ENCODE measurements at places on chromosomes 5 and 9. TPM values are rescaled to one million over a fixed set of nuclear protein-coding genes. Genes with fewer than 3 reads are reported as not detected.
A peak's percentile ranks its signal among the peaks of the same experiment; 100 is the strongest.

INSL6 gene
- total RNA-seq: not detected

ALDH1A1 gene
- not detected for total RNA-seq

SELENOP gene
- not detected for total RNA-seq

CYLC2 gene
- not detected for total RNA-seq

SPATA31D4 gene
- total RNA-seq: not detected

SEMA6A gene
- not detected for total RNA-seq

ZNF300 gene
- not detected for total RNA-seq

- no peak for DNase-seq
Measured at GRCh38 chr9:123832176-123832575, 97.8 kb downstream of the DENND1A start.

DNA sequence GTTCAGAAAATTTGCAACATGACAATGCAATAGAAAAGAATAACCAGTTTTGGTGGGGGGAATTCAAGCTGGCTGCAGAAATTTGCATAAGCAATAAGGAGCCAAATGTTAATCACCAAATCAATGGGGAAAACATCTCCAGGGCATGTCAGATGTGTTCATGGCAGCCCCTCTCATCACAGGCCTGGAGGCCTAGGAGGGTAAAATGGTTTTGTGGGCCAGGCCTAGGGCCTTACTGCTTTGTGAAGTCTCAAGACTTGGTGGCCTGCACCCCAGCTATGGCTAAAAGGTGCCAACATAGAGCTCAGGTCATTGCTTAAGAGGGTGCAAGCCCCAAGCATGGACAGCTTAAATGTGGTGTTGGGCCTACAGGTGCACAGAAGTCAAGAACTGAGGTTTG is 29.7 kb upstream of the SLC36A1 start:
- DNase-seq: no peak

- DNase-seq: no peak
Measured at GRCh38 chr5:155091063-155091648, 77.6 kb downstream of the KIF4B start.

DNA sequence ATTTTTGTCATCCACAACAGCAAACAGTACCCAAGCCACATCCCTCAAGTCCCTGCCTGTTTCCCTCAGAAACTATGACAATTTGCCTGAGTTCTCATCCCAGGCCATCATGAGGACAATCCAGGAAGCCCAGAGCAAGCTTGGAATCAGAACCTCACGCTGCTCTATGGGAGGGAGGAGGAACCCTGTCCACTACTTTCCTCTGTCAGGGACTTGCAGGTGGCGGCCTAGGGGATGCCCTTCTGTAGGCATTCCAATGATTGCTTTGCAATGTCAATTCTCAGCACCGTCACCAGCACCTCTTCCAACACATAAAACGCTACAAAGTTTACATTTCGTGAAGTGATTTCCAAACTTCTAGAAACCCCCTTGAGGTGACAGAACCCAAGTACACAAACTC is 170.4 kb upstream of the FSTL4 start:
- no peak for DNase-seq

GRCh38 chr5:146041180-146041789 is 64.1 kb downstream of the PLAC8L1 start:
- DNase-seq: no peak

- no peak for DNase-seq
Measured at GRCh38 chr5:76169146-76169905, 86.1 kb downstream of the SV2C start.

- no peak for DNase-seq
Measured at GRCh38 chr9:35905051-35905781, 786 bp upstream of the HRCT1 start.

DNA sequence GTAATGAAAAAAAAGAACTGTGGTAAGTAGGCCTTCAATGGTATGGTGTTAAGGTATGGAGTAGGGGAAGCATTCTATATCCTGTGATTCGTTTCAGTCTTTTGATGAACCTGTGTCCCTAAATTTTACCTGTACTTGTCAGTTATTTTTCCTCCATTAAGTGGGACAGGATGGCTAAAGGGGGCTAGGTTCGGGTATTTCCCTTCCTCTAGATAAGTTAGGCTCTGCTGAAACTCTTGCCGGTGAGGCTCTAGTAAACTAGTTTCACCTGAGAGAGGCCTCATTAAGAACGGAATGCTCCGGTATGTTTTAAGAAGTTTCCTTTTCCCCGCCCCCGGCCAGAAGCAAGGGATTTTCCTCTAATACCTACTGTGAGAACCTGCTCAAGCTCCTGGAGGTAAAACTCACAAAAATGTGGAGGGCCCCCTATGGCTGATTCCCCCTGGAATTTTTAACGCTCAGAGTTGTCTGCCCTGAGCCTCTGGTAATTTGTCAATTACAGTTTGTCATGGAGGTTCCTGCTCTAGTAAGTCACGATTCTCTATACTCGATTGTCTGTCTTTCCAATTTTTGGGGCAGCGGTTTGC is 87.7 kb downstream of the MACIR start:
- DNase-seq: no peak

DNA sequence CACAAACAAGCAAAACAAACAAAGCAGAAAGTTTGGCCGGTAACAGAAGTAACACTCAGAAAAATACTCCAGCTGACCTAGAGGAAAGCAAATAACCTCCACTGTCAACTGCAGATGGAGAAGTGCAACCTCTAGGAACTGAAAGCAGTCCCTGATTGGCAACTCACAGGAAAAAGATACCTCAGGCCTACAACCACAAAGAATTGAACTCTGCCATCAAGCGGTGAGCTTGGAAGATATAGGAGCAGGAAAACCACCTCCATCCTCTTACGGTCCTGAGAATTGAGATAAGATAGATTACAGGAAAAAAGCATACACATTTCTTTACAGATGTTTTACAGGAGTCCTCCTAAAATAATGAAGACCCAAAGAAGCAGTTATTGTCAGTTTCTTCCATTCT is 184.5 kb downstream of the PDZD2 start:
- no peak for DNase-seq

DNA sequence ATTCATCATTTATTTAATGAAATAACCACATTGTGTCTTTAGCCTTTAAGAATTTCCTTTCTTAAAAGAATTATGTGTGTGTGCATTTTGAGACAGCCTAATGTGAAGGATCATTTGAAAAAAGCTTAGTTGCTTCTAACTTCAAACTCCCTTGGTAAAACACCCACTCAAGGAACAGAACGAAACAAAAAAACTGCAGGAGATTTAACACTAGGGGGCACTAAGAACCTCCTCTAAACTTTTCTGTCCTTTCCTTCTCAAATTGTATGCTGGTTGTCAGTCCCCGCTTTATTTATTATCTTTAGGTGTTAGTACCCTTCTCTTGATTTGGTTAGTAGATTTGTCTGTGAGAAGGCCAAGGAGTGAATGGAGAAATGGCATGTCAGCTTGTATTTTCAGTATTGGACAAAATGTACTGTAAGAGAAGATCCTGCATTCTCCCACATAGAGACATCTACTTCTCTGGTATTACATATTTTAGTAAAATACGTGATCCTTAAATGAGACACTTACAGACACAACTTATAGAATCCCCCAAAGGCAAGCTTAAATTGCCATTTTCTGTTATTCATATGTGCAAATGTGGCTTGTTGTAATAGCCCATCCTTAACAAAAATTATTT is 229.7 kb downstream of the MRPS30 start:
- DNase-seq: peak; percentile 19

- no peak for DNase-seq
Measured at GRCh38 chr5:149638546-149639241, 57.4 kb downstream of the ARHGEF37 start.

DNA sequence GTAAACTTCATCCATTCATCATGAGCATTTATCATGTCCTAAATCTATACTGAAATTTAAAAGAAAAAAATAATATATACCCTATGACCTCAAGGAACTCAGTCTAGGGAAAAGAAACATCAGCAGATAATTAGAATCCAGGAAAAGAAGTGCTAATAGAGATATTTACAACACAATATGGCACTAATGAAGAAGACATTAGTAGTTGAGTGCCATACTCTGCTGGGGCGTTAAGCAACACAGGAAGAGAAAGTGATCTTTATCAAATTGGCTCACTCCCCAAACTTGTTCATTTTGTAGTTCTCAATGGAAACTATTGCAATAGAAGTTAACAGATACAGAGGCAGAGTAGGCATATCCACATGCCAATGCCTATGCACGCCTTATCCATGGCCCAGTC is 27.5 kb downstream of the GABRA6 start:
- DNase-seq: no peak

DNA sequence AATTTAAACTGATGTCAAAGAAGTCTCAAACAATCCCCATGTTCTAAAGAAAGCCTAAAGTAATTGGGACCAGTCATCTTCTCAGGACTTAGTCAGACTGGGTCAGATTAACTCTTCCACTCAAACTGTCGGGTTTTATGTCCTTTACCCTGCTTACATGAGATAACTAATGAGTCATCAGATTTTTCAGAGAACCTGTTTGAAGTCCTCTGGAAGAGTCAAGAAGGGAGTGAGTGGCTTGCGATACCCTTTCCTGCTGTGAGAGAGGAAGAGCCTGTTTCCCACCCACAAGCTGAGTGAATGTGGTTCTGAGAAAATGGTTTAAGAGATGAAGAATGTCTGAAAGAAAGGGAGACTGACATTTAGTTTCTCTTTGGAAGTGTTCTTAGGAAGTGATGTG is 1866.7 kb upstream of the C9orf72 start:
- DNase-seq: no peak

DNA sequence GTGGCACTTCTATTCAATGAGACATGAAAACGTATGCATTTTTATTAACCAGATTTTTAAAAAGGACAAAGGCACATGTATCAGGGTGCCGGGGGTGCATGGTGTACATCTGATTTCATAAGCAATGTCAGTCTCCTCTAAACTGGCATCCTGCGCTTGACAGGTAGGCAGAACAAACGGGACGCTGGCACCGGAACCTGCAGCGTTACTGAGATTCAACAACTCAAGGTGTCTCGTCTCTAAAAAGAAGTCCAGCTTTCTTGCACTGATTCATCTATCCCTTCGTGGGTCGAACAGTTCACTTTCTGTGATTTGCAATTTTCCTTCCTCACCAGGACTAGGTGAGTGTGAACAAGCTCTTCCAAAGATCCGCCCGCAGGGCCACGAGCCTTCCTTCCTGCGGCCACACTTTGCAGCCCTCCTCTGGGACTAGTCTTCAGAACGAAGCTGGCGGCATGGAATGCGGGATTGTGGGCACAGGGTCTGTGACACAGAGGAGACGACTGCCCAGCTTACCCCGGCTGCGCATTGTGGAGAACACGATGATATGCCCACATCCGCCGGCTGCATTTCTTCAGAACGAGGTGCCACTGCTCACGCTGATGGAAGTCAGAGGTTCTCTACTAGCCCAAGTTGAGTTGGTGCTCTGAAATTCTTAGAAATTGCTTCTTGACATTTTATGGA is 7.2 kb downstream of the SLC6A3 start:
- DNase-seq: no peak

DNA sequence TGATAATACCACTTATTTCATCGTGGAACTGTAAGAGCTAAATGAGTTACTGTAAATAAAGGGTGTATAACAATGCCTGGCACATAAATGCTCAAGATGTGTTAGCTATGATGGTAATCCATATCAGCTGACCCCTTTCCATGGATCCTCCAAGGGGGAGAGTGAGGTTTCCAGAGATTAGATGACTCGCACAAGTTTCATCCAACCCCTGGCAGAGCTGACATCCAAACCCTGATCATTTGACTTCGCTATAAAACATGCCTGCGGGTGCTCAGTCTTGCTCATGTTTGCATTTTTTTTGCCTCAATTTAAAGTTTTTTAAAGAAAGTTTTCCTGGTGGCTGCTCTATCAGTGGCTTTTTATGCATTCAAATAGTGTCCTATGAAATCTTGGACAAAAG is 145.7 kb upstream of the SMIM23 start:
- no peak for DNase-seq

DNA sequence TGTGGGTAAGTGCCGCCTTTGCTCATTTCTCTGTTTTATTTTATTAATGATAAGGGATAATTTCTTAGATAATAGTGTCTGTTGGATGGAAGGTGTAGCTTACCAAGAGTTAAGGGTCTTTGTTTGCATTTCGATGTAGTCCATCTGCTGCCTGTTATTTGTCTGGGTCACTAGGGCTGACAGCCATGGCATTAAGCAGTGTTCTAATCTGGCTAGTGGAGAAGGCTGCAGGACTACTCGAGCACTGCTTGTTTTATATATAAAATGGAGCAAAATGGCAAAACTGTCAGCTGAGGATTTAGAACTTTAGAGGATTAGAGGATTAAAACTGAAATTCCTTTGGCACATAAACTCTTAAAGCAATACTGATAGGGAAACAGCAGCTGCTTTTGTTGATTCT is 67.5 kb downstream of the C7 start:
- DNase-seq: no peak

- DNase-seq: peak; percentile 42
Measured at GRCh38 chr5:36723912-36724311, 117.5 kb downstream of the SLC1A3 start.

GRCh38 chr5:119166026-119166425 is 95.1 kb downstream of the DMXL1 start:
- no peak for DNase-seq

- DNase-seq: no peak
Measured at GRCh38 chr5:61919920-61920319, 386.1 kb upstream of the KIF2A start.

DNA sequence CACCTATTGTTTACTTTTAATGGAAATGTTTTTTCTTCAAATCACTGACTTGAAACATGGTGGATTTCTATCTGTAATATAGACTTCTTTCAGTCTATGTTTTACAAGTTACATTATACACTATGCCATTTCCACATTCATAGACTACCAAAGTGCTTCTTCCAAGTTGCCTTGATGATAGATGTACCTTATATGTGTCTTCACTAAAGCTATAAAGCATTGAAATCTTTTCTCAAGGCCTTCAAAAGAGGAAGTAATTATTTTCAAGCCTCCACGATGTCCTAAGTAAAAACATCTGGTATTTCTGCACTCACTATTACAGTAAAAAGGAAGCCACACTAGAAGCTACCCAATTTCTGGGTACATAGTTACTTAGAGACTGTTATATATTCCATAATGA is 113.3 kb downstream of the FGF10 start:
- DNase-seq: no peak

DNA sequence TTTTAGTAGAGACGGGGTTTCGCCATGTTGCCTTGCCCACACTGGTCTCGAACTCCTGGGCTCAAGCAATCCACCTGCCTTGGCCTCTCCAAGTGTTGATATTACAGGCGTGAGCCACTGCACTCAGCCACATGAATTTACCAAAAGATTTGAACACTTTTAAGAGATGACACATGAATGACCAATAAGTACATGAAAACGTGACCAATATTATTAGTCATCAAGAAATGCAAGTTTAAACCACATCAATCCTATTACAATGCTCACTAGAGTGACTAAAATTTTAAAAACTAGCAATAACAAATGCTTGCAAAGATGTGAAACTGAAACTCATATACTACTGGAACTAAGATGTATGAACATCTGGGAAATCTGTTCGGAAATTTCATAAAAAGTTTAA is 54.3 kb downstream of the NR6A1 start:
- no peak for DNase-seq

GRCh38 chr5:66814146-66814991 is 218.2 kb downstream of the MAST4 start:
- DNase-seq: peak; percentile 54

DNA sequence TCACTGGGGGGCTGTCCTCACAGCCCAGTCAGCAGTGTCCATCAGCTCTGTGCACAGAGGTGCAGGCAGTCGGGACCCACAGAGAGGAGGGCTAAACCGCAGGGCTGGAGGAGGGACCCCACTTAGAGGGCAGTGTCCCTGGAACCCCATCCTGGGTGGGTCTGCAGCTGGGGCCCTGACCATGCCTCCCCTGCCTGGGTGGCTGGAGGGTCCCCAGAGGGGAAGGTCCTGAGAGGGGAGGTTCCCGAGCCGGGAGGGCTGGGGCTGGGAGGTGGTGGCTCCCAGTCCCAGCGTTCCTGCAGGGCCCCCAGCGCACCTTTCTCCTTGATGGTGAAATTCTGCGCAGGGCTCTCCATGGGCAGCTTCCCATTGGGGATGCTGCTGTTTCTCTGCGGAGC is 32.7 kb downstream of the EXOC3 start:
- DNase-seq: no peak
